EH (cell line): ENCODE measurements at places on chromosomes 7 and 10.

DNA sequence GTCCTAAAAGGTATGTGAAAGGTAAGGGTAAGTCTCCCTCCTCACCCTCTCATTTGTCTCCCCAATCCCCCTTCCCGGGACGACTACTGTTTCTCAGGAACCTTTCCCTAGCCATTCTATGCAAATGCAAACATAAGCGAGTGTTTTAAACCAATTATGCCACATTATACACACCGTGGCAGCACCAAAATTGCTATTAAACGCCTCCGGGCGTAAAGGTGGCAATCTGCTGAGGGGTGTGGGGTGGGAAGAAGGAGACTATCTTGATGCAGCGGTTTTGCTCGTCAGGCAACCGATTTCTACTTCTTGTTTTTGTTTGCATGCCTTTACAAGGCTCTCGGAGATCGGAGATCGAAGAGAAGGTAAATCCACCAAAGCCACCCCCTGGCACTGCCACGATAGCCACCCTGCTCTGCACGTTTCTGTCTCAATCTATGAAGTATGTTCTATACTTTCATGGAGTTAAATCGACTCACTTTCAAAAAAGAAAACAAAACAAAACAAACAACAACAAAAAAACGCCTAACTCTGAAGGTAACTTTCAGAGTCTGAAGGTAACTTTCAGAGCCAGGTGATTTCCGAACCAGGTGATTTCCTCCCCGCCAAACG lies 46.0 kb upstream of the CDK1 start:
- no peak for DNase-seq

- no peak for DNase-seq
Observed at GRCh38 chr10:29387269-29387668, 98.4 kb downstream of the LYZL1 start.

DNA sequence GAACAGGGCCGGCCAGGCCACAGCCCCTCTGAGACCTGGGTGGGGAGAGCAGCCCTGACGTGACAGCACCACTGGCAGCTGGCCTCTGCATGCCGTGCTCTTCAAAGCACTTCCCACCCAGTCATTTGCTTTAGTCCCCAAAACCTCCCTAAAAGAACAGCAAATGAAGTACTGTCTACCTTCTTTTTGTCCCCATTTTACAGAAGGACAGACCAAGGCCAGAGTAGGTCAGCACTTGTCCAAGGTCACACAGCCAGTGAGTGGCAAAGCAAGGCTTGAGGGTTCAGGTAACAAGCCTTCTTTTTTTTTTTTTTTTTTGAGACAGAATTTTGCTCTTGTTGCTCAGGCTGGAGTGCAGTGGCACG lies 15.1 kb downstream of the ATP6V1F start:
- DNase-seq = no peak

DNA sequence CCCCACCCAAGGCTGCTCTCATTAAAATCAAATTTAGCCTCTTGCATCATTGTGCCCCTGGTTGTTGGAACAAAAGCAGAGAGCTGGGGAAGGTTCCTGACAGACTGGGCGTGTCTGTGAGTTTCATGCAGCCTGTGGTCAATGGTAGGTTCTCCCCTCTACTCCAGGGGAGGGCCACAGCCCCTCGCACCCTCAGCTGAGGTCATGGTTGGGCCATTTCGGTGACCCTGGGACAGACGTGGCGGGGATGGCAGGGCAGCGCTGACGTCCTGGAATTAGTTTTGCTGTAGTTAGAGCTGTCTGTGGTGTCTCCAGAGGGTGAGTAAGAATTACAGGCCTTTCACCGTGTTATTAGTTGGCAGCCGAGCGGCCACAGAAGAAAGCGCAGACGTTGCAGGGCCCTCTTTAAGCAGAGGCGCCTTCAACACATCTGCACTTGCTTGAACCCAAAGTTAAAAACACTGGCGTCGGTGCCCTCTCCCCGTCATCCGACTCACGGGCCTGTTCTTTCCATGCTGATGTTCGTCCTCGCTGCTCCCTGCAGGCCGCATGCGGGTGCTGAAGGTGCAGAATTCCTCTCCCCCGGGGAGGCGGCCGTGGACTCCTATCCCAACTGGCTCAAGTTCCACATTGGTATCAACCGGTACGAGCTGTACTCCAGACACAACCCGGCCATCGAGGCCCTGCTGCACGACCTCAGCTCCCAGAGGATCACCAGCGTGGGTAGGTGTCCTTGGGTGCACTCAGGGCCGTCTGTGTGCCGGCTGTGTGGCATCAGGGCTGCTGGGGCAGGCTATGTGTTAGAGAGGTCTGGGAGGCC lies 2.8 kb downstream of the FAM20C start:
- DNase-seq = peak; percentile 68

DNA sequence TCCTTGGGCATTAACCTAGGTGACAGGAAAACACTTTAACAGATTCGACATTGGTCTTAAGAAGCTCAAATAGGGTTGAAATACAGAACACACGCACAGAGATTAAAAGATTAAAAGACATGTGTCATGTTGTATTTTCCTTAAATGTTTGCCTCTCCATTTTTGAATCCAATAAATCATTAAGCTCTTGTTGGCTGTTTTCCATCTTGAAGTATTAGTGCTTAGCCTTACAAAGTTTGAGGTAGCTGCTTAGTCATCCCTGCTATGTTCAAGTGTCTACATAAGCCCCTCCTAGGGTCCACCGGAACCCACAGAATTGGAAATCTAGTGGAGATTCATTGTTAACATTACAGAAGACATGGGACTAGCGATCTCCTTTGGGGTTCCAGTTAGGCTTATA lies 12.7 kb upstream of the GJD4 start:
- DNase-seq = no peak

GRCh38 chr10:132434405-132435005 lies 37.5 kb downstream of the PWWP2B start:
- no peak for DNase-seq

GRCh38 chr7:37216156-37216852 lies 232.4 kb downstream of the ELMO1 start:
- DNase-seq = no peak

DNA sequence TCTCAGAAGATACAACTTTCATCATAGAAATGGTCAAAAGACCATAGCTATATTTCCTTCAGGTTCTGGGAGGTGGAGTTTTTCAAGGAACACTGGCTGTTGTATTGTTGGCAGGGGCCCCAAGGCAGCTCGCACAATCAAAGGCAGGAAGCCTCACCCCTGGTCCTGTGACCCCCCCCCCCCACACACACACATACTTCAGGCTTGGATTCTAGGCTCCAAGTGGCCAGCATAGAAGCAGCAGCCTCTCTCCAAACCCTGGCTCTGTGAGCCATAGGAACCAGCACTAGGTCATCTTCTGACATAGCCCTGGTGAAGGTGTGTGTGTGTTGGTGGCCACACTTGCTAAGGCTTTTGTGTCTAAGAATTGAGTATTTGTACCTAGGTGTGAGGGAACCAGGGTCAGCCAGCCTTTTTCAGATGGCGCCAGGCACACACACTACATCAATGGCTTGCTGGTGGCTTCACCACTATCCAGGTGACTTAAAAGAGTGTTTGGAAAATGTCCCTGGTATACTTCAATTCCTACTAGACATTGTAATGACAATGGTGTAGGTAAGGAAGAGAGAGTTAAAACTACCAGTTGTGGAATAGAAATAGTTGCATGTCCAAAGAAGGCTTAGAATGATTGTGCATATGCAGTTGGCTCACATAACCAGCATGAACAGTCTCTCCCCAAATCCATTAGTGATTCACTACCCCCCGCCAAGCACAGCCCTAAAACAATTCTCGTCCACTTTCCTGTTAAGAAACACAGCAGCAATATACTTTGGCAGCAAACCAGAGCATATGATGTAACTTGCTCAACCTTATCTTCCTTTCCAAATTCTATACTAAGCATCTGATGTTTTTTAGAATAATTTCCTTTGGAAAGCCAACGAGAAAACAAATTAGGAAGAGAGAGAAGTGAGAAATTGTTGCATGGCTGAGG lies 91.3 kb downstream of the AVL9 start:
- DNase-seq = peak; percentile 97

- no peak for DNase-seq
Observed at GRCh38 chr10:20006169-20006870, 190.1 kb downstream of the PLXDC2 start.

GRCh38 chr7:35762781-35763180 lies 38.1 kb upstream of the SEPTIN7 start:
- DNase-seq = no peak

DNA sequence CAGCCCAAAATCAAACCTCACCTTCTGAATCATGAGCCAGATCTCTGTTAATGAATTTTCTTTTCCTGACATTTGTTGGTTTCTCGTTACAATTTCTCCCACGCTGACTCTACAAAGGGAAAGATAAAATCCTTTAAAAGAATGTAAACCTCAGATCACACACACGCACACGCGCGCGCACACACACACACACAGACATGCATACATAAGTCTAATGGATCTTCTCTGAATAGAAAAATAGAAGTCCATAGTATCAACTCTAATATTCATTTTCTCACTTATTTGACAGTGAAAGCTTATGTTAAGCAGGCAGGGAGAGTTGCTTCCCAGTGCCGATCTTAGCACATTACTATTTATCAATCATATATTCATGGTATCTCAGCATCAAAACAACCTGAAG lies 1.4 kb downstream of the ETV1 start:
- DNase-seq = peak; percentile 1

- DNase-seq = no peak
Observed at GRCh38 chr10:104774234-104774633, 133.1 kb downstream of the SORCS3 start.

DNA sequence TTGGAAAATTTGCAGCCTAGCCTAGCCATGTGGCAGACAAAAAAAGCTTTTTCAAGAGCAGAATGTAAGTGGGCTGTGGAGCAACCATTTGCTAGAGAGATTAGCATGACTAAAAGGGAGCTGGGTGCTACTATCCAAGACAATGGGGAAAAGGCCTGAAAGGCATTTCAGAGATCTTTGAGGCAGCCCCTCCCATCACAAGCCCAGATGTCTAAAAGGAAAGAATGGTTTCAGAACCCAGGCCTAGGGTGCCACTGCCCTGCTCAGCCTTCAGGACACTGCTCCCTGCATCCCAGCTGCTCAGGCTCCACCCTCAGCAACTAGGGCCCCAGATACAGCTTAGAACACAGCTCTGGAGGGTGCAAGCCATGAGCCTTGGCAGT lies 24.7 kb downstream of the PNLIPRP3 start:
- no peak for DNase-seq

DNA sequence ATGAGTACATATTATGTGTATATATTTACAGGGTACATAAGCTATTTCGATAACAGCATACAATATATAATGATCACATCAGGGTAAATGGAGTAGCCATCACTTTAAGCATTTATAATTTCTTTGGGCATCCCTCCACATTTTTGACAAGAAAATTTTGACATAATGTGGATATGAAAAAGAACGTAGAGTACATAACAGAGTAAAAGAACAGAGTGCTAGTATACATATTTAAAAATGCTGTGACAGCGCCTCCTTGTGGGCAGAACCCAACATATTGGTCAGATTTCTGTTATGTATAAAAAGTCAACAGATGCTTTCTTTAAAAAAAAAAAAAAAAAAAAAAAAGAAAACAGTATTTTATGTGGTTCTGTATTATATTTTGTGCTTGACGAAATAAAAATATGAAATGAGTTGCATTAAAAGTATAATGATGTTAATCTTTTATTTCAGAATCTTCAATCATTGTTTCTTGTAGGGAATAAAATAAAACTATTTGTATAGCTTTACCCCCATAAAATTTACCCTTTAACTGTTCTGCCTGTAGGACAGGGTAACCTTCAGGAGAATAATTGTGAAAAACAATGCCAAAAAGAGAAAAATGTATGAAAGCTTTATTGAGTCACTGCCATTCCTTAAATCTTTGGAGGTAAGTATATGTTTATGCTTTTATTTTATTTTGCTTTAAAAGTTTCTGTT lies 18.3 kb upstream of the HBP1 start:
- peak; percentile 73 for DNase-seq

- no peak for DNase-seq
Observed at GRCh38 chr10:132298038-132298881, 9.5 kb downstream of the STK32C start.

DNA sequence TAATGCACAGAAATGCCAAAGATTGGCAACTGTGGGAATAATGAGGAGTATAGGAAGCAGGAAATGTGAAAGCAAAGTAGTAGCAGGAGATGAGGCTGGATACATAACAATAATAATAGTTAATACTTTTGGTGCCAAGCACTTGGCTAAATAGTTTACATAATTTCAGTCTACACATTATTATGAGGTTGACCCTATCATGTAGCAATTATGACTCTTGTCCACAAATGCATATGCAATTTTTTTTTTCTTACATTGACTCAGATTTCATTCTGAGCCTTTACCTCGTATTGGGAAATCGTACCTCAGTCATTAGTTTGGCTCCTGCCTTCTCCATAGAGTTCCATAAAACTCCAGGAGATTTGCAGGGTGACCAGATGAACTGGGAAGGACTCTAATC lies 219.9 kb downstream of the SUGCT start:
- DNase-seq = no peak

DNA sequence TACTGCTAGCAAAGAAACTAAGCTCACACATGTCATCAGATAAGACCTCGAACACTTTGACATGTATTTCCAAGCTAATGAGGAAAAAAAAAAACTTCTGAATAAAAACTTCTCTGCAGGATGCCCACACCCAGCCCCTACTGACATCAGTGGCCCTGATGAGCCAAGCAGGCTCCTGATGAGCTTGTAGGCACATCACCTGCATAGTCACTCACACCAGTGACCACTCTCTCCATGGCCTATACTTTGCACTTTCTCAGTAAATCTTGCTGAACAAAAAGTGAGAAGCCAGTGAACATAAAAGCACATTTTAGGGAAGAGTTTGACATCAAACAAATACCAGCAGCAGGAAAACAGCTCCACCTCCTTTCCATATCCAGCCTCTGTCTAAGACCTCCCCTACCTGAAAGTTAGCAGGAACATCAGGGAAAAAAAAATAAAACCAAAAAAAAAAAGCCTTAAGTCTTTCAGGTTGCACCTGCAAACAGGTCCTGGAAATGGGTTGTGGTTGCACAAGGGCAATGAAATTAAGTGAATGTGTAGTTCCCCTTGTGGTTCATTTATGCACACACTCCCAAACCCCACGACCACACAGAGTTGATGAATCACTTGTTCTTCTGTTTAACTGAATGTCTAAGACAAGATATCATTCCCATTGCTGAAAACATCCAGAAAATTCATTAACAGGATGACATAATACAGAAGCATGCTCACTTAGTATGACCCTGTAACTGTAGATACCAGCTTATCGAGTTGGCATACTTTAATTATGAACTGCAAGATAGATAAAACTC lies 205.2 kb upstream of the PDE1C start:
- DNase-seq = peak; percentile 2

GRCh38 chr10:128473396-128473795 lies 347.2 kb upstream of the MKI67 start:
- no peak for DNase-seq

GRCh38 chr10:132136097-132136521 lies 50.6 kb upstream of the DPYSL4 start:
- DNase-seq = no peak

DNA sequence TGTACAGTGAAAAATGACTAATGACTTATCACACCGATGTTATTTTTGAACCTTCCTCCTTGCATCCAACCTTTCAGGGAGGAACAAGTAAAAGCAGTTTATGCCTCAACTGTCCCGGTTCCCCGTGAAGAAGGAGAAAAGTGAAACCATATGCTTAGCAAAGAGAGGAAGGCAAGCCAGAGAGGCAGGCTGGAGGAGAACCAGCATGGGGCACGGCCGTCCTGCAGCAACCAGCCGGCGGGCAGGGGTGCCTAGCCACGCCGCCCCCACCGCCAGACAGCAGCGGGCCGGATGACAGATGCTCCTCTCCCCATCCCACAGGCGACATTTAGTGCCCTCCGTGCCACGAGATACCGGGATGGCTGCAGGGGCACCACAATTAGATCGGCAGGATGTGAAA lies 421.4 kb upstream of the MGMT start:
- no peak for DNase-seq

- no peak for DNase-seq
Observed at GRCh38 chr7:132123773-132124172, 452.5 kb downstream of the PLXNA4 start.

- no peak for DNase-seq
Observed at GRCh38 chr7:46513447-46513848, 592.4 kb upstream of the IGFBP3 start.
